Ascending aorta (tissue), 2 donors: ENCODE measurements at places on chromosomes 6 and 20.

- DNase-seq, result no peak
Observed at GRCh38 chr6:152078804-152079203, 271.3 kb downstream of the ESR1 start.

DNA sequence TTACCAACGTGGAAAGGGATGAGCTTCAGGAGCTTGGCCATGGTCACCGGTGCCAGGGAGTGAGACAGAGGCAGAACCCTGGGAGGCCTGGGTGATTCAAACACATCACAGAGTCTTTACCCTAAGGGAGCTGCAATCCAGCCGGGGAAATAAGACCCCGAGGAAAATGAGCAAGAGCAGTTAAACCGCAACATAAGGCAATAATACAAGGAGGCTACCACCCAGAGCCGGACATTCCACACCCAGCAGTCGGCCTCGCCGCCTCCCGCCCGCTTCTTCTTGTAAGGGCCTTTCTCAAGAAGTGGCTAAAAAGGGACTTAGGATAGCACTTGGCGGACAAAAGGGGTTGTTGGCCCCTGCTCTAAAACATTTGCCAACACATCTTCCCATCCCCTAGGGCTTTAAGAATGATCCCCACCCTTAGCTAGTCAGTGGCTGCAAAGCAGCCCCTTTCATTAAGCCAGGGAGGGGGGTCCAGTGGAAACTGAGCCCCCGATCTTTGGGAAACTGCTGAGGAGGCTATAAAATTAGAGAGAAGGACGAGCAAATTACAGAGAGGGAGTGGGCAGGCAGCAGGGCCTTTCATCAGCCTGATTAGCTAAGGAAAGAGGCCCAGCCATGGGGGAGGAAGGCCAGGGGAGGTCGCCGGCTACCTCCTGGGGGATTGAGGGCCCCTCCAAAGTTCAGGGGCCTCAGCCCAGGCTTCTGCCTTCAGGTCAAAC is 34.3 kb downstream of the SNX5 start:
- DNase-seq, result no peak

DNA sequence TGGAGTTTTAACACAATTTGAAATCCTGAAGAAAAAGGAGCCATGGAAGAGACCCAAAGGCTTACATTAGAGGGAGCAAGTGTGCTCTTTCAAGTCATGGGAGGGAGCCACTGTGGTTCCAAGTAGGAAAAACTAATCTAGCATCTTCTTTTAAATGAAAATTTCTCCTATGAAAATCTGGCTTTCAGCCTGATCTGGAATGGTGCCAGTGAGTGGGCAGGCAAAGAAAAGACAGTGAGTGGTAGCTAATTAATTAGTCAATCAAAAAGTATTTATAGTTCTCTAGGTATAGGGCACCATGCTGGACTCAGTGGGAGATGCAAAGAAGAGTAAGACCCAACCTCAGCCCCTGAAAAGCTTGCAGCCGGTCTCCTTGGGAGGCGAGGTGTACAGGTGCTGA is 21.9 kb downstream of the CAP2 start:
- DNase-seq, result no peak

DNA sequence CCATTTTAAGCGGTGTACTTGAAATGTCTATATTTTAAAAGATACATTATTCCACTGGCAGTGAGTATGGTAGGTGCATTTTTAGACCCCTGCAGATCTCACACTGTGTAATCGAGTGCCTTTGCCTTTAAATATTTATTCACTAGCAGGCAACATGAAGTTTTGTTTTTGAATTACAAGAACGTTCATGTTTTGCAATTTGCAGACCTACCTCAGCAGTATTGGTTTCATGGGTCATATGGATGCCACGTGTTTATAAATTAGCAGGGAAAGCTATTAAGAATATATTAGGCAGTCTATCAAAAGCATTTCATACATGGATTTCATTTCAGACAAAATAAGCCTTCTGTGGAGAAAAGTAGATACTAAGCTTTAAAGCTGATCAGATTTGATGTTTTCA is 7.2 kb downstream of the MAP3K4 start:
- no peak for DNase-seq

GRCh38 chr6:157980288-157981131 is 1.2 kb upstream of the SYNJ2 start:
- no peak for DNase-seq

DNA sequence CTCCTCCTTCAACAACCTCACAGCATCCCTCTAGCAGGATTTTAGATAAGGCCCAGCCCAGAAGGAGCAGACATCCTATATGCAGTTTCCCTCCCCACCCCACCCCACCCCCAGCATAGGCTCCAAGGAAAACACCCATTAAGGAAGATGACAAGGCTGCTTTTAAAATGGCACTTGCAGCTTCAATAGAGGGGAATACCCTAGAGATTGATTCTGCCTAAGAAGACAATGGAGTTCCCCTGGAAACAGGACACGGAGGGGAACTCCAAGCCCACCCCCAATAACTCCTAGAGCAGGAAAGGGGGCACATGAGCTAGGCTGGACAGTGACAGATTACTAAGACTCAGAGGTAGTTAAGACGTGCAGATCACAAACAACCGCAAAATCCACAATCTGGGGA is 34.7 kb downstream of the CPNE5 start:
- DNase-seq, result no peak

- DNase-seq, result no peak
Observed at GRCh38 chr6:2108700-2109306, 136.6 kb downstream of the GMDS start.

- no peak for DNase-seq
Observed at GRCh38 chr6:5981126-5982026, 25.3 kb downstream of the NRN1 start.

DNA sequence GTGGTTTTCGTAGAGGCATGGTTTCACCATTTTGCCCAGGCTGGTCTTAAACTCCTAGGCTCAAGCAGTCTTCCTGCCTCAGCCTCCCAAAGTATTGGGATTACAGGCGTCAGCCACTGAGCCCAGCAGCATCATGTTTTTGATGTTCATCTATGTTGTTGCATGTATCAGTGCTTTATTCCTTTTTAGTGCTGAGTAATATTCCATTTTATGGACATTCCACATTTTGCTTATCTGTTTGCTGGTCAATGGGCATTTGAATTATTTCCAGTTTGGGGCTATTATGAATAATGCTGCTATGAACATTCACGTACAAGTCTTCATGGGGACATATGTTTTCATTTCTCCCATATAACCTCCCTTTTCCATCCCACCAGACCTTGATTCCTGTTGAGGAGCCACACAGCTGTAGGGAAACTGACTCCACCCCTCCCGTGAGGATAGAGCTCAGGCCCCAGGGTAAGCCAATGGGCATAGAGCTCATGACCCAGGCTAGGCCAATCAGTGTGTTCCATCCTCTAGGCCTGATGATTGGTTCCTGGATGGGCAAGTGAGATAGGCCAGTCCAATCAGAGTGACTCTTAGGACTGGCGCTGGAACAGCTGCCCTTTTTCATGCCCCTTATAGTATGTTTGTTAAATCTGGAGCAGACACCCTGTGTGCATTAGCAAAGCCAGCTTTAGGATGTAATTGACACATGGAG is 49.5 kb downstream of the DLGAP4 start:
- DNase-seq, result no peak

DNA sequence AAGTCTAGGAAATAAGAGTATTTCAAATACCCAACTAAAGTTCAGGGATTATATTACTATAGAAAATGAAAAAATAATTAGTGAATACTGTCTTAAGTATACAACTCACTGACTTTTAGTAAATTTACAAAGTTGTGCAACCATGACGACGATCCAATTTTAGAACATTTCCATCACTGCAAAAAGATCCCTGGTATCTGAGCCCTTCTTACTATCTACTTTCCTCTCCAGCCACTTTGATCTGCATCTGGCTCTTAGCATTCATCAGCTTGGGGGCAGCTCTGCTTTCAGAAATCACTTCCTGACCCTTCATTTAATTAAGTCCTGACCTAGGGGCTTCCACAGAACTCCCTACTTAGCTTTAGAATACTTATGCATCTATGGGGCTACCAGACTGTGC is 38.2 kb upstream of the RBL1 start:
- DNase-seq, result no peak

DNA sequence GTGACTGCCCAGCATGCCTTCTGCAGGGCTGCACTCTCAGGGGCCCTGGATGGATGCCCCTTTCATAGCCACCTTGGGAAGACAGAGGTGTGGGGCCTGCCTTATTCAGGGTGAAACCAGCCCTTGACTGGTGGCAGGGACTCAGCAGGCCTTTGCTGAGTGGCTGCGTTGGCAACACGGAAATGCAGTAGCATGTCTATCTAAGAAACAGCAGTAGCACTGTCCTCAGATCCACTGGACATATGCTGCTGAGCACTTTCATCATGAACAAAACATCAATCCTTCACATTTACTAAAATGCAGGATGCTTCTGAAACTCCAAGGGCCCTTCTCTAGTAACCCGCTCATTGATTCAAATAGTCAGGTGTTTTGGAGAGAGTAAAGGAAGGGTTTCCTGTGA is 4.9 kb upstream of the TBXT start:
- DNase-seq, result no peak

GRCh38 chr20:15618110-15618509 is 955.1 kb downstream of the KIF16B start:
- no peak for DNase-seq

DNA sequence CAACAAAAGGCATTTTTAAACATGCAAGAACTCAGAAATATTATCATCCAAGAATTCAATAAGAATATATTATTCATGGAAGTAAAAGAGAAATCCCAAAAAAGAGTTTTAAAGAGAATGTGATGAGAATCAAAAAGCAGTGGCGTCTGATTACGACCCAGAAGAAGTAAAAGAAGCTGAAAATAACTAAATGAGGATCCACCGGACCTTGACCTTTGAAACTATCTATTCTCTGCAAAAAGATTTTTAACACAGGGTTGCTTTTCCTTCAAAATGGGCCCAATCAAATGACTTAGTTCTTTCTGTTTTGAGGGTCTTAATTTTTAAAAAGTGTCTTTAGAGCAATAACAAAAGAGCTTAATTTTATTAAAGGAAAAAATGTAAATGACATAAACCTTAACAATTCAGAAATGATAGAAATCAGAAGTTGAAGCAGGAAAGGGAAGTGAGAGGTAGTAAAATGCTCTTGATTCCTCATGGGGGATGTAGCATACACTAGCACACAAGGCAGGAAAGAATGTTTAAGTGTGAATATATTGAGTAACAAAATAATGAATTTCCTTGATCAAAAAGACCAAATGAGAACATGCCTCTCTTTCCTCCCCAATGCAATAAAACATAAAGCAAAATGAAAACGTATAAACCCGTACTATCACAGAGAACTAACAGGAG is 223.1 kb upstream of the PRDM1 start:
- DNase-seq, result no peak

DNA sequence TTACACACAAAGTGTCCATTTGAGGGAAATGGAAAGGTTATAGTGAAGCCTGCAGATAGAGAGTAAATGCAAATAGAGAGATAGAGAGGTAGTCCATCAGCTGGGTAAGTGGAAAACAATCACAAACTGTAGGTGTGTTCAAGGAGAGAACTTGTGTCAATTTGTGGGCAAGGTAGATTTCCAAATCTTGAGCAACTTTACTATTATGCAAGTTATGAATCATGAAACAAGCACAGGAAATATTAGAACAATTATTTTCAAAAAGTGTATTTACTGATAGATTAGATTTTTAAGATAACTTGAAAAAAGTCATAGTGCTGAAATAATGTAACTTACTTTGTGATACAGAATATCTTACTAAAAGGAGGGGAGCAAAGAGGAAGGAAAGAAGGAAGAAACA is 792.9 kb downstream of the EYS start:
- no peak for DNase-seq

DNA sequence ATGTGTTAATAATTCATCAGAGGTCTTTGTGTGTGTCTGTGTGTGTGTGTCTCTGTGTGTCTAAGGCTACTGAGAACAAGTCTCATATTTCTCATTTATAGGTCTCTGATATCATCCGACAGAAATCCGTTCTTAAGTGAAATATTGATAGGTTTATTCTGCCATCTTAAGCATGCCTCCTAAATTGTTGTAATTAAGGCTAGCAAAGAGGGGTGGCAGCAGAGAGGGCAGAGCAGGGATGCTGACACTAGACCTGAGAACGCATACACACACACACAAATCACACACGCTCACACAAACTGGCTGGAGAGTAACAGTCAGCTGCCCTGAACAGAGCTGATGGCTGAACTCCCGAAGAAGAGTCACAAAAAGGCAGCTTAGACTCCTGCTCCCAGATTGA is 84.9 kb upstream of the LRFN2 start:
- DNase-seq, result no peak

DNA sequence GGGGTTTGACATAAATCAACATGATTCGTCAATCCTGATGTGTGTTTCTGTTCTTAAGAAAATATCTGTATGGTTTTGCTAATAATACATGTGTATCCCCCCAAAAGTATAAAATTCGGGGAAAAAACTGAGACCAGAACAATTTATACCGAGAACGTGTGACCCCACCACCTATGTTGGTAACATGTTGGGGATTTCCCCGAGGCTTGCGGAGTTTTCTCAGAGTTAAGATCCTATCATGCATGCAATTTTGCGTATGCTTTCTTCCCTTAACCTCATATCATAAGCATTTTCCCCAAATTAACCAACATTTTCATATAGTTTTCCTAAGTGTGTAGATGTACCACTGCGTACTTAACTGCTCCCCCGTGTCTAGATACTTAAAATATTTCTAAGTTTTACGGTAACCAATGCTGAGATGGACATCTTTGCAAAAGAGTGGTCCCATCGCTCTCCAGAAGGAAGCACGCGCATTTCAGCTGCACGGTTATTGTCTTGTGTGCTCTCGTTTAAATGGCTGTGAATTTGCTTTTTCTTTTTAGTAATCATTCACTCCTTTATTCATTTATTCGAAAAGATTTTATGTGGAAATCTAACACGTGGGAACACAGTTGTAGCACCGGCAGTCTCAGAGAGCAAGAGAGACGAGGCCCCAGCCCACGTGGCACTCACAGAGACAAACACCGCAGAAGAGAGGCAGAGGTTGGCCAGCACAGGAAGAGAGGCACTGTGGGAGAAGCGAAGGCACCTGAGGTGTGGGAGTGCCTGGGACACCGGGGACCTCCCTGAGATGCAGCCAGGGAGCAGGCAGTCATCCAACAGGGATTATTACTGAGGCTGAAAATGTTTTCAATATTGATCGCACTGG is 13.2 kb upstream of the IRF4 start:
- DNase-seq, result no peak

DNA sequence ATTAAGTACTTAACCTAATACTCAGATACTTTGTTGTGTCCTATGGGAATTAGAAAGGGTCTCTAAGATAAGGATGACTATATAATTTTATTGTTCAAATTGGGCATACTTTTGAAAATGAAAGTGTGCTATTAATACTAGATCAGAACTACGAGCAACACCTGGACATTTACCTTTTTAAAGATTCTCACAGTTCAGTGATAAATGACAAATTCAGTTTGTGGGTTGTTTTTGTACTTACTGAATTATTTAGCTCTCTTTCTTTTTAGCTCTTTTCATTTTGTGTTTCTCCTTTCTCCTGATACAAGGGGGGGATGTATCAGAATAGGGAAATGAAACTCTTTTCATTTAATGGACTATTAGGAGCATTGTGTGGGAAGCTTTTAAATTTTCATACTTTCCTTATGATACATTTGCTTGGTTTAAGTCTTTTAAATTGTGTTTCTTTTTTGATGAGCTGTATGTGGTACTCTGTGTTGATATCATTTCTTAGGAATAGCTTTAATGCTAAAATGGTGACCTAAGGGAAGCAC is 47.5 kb downstream of the PHF3 start:
- no peak for DNase-seq

- DNase-seq, result no peak
Observed at GRCh38 chr6:151850479-151851003, 43.1 kb downstream of the ESR1 start.

- no peak for DNase-seq
Observed at GRCh38 chr20:25274891-25275812, 27.3 kb downstream of the PYGB start.
